ENCODE measurements at places on chromosomes 2 and 18. TPM values are rescaled to one million over a fixed set of nuclear protein-coding genes. Genes with fewer than 3 reads are reported as not detected.

Gene FAM228A
- 0.90 TPM for total RNA-seq

GRCh38 chr2:240233885-240234502, 93.5 kb upstream of the OTOS start:
- DNase-seq = no peak

DNA sequence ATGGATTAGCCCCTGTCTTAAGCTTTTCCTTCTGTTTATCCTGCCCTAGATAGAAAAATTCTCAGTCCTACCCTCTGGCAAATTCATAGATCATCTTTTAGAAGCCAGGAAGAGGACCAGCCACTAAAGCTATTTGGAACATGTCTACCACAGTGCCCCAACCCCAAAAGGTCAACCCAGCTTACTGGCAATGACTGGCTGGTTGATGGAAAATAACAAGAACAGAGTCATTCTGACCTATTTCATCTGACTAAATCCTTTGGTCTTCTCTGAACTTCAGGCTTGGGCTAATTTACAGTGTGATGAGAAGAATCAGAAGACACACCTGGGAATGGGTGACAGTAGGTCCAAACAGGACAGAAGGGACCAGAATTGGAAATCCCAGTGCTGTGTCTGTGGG, 227.3 kb upstream of the CCDC68 start:
- DNase-seq = no peak

- DNase-seq = no peak
Measured at GRCh38 chr2:164903204-164903603, 52.1 kb downstream of the SLC38A11 start.

- no peak for DNase-seq
Measured at GRCh38 chr2:217788669-217789002, 214.2 kb downstream of the TNS1 start.

Gene ALPG
- total RNA-seq = not detected

Gene IMMT
- 42.6 TPM for total RNA-seq

DNA sequence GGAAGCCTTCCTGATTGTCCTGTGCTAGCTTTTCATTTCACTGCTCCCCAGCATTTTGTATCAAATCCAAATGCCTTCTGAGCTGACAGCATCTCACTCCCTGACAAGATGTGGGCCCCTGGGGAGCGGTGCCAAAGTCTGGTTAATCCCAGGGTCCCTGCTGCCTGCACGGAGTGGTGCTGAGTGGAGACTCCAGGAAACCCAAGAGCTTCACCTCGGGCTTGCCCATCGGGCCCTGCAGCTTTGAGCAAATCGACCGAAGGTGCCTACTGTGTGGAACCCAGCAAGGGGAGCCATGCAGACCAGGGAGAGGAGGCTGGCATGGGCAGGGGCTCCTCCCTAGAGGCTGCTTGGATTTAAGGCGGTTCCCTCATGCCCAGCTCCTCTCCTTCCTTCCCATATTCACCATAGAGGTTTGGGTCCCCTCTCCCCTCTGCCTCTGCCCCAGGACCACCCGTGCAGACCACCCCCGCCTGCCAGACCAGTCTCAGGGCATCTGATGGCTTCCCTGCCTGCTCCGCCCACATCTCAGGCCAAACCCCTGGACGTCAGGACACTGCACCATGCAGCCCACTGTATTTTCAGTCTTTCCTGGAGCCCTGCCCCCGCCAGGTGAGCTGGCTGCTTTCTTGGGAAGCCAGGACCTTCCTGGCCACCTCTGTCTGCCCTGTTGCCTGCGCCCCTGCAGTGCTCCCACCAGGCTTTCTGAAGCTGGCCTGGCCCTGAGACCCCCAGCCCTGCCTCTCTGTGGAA, 37.8 kb downstream of the RRM2 start:
- no peak for DNase-seq

Gene ERFE
- total RNA-seq = not detected

GRCh38 chr18:3054780-3055179, 41.8 kb upstream of the LPIN2 start:
- DNase-seq = no peak

DNA sequence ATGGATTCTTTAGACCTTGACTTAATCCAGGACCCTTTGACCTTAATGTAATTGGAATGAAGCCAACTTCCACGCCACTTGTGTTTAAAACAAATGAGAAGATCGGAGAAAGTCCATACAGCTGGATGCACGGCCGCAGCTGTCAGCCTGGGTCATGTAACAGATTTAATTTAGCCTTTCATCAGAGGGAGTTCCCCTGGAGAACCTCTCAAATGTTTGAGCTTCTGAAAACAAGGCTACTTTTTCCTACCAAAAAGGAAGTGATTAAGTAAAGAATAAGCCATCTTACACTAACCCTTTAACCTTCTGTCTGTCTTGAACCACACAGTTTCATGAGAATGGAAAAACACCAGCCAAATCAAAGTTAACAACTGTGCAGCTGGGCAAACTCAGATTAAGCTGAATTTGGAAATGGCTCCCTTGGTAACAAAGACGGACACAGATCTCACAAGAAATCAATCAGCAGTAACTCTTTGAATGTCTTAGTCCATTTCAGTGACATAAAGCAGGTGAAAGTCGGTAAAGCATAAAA, 103.6 kb downstream of the DOCK10 start:
- no peak for DNase-seq

Gene COLEC12
- 8.3 TPM for total RNA-seq

GRCh38 chr2:233356546-233357308, 2.4 kb downstream of the DGKD start:
- no peak for DNase-seq

- DNase-seq = no peak
Measured at GRCh38 chr2:678964-679363, 1.8 kb upstream of the TMEM18 start.

DNA sequence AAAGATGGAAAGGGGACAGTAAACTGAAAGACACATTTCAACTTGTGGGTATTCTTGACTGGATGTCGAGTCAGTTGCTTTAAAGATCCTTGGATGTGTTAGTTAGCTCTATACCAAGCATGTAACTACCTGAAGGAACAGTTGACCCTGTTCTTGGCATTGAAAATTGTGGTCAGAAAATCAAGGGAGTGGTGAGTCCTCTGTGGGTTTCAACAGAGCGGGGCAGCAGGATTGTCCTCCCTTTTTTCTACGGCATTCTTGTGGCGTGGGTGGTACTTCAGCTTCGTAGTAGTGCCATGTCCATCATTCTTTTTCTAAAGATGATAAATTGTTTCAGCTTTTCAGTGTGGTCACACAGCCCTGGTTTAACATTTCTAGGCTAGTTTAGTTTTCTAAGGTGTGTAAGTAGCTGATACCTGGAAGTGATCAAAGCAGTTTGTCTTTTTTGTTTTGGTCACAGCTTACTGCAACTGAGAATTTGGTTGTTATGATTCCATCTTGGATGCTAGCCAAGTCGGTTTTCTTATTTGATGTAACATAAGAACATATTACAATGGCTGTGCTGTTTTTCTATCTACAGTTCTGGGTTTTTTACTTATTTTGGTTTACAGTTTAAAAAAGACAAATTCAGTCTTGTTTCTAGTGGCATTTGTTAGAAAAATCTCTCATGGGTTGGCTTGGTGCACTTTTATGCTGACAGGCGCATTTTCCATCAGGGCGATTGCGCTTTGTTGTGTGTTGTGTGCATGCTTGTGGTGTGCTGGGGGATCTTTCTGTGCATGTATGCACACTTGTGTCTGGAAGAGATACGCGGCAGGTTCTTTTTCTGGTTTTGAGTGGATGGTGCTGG, 84.7 kb downstream of the ZNF407 start:
- DNase-seq = no peak

DNA sequence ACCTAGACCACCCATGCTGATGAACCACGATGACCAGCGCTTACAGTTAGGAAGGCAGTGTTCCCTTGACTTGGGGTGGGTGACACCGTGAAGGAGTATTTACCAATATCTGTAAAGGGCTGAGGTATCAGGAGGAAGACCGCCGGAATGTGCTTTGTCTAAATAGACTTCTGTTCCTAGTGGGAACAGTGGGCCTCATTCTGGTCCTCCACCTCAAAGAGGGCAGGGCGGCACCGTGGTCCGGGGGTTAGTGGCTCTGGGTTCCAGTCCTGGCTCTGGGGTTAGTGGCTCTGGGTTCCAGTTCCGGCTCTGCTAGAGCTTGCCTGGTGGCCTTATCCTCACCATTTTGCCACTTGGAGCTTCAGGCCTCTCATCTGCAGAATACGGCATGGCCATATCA, 91.6 kb upstream of the SMAD2 start:
- DNase-seq = no peak

DNA sequence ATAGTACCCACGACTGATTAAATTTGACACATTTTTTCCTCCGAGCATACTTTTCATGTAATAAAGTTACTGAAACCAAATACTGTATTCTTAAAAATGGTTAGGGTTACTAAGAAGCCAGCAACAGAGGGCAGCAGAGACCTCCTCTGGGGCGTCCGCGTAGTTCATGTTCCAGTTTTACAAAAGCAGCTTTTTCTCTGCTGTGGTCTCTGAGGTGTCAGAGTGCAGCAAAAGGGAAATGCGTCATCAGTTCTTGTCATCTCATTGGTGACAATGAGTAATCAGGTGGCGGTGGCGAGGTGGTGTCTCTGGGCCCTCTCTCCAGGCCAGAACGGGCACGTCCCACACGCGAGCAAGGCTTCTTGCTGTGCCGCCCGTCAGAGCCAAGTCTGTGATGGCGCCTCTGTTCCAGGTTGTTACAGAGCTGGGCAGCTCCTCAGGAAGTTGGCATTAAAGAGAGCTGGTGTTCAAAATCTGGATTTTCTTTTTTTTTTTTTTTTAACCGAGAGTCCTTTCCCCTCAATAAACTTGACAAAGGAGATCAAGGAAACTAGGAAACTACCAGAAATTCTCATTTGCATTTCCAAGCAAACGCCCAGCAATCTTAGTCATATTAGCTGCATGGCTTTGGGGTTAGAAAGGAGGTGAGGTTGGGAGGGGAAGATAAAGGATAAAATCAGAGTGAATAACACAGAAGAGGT, 98.6 kb upstream of the BZW1 start:
- peak; percentile 61 for DNase-seq

DNA sequence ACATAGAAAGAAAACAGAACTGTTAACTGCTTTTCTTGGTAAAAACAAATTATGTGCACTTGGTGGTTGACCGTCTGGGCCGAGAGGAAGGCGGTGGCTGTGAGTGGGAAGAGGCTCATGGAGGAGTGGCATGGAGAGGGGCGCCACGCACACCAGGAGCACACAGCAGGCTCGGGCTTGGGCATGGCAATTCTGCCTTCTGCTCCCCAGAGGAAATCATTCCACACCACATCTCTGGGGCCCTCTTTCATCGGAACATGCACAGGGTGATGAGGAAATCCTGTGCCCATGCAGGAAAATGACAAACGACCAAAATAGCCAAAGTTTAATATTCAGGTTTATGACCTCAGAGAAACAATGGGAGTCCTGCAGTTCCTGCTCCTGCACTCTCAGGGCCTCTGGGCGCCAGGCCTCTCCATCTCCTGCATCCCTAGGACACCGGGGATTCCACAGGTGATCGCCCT, 26.4 kb downstream of the WDFY1 start:
- no peak for DNase-seq

DNA sequence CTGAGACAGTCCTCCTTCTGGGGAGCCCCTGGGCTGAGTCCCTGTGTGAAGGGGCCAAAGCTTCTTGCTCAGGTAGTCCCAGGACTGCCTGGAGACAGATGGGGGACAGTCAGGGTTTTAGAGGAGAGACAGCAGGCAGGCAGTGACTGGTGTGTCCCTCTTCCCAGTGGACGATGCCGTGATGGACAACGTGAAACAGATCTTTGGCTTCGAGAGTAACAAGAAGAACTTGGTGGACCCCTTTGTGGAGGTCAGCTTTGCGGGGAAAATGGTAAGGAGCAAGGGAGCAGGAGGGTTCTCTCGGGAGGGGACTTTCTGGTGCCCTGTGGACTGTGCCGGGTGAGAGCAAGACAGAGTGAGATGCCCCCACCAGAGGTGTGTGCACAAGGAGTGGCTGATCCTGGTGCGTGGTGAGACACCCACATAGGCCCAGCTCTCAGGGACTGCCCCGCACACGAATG, 74.8 kb downstream of the DYSF start:
- DNase-seq = no peak

Gene SNTG2
- 39.8 TPM for total RNA-seq

Gene DSC2
- total RNA-seq = 3.9 TPM

- DNase-seq = peak; percentile 75
Measured at GRCh38 chr2:237474931-237475703, 11.9 kb upstream of the MLPH start.

Gene POTEJ
- not detected for total RNA-seq

Gene ANKRD36
- 65.7 TPM for total RNA-seq

Gene ARHGAP28
- total RNA-seq = 7.8 TPM

DNA sequence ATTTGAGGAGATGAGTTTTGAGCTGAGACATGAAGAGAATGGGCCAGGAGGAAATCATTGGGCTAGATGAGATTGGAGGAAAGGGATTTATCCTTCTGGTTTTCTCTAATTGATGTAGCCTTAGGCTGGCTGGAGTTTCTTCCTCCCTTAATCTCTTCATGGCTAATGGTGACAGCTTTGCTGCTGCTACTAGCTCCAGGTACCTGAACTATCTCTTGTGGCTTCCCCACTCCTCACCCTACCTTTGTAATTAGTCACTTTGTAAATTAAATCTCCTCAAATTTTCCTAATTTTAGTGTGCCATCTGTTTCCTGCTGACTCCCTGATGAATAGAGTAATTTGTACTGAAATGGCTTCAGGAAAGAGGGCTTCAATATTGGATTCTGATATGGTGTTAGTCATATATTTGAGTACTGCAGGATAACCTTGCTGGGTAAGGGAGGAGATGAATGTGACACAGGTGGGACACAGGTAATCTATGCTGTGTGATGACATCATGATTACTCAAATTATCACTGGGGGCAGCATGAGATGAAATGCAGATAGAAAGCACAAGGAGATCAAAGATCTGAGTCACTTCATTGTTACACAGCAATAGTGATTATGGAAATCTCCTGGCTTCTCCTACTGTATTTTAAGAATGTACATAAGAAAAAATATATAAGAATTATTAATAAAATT, 1134.1 kb upstream of the DDX18 start:
- no peak for DNase-seq

- no peak for DNase-seq
Measured at GRCh38 chr2:121234144-121234543, 50.9 kb downstream of the TFCP2L1 start.

Gene IGFBP2
- 165 TPM for total RNA-seq

DNA sequence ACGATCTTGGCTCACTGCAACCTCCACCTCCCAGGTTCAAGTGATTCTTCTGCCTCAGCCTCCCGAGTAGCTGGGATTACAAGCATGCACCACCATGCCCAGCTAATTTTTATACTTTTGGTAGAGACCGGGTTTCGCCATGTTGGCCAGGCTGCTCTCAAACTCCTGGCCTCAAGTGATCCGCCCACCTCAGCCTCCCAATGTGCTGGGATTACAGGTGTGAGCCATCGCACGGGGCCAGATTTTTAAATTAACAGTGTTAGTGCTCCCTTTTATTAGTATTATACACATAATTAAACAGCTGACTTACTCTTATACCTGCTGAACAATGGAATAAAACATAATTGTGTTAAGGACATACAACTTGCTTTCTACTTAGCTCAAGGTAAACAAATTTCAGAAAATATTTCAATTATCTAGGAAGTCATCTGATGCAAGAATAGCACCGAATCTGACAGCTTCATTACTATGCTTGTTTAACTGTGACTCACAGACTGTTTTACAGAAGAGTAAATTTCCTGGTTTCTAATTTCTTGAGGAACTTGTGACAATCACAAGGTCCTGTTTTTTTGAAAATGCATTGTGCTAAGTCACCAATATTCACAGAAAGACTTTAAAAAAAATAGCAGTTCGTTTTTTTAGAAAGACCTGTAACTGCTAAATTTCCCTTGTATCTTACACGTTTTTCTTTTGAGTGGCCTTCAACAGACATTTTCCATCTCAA, 51.2 kb downstream of the SPIRE1 start:
- DNase-seq = no peak

GRCh38 chr2:217293046-217293445, 433.2 kb upstream of the TNP1 start:
- DNase-seq = no peak
